ENCODE measurements at places on chromosomes 11 and 22.

GRCh38 chr22:37544955-37545702, 15.2 kb upstream of the CDC42EP1 start:
- peak; percentile 74 for DNase-seq

- no peak for DNase-seq
Observed at GRCh38 chr22:17113600-17113999, 7.6 kb downstream of the TMEM121B start.

DNA sequence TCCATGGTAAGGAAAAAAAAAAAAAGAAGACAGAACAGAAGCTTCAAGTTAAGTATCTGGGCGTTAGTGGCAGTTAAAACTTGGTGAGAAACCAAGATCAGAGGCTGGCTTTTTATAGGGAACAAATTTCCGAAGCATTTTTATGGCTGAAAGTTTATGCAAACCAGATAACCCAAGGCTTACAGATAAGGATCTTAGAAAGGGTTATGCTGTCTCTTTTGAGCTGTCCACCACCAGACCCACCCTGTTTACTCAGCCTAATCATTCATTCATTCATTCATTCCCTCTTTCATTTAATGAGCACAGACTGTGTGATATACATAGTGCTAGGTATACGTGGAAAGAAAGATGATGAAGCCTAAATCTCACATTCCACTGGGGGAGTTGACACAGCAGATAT, 89.5 kb downstream of the ME3 start:
- DNase-seq = no peak

GRCh38 chr11:95134491-95134890, 44.8 kb downstream of the ENDOD1 start:
- DNase-seq = peak; percentile 57

- DNase-seq = peak; percentile 36
Observed at GRCh38 chr11:23099256-23099655, 239.0 kb upstream of the CCDC179 start.

DNA sequence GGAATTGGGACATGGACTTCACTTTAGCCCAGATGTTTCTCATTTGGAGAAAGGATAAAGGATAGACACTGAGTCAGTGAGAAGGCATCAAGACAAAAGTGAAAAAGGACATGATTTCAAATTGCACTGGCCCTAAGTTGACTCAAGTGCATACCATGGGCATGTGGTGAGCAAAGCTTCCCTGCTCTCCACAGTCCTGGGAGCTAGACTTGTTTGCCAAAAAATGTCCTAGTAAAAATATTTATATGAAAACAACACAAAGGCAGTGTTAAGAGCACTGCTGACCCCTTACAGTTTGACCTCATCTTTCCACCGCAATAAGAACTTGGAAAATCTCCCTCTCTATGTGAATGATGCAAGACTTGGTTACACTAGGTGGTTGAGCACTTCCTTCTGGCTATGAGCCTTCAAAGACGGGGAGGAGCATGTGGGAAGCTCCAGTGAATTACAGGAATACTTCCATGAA, 46.5 kb upstream of the FIBIN start:
- DNase-seq = peak; percentile 100

- no peak for DNase-seq
Observed at GRCh38 chr11:78037056-78037455, 14.0 kb upstream of the KCTD14 start.

DNA sequence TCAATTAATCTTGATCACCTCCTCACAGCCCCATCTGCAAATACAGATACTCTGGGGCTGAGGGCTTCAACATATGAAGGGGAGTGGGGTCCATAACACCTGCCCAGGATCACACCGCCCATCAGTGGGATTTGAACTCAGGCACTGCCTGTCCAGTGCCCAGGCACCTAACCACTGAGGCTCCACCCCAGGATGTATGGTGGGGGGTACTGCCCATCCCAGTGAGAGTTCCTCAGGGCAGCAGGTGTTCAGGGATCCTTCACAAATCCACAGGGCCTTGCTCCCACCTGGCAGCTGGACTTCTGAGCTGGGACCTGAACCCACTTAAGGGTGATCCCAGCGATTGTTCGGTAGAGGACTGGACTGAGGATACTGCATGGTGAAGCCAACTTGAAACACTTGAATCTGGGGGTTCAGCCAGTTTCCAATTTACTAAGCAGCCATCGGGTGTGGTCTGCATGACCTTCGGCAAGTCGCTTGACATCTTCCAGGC, 33.3 kb downstream of the PRDM11 start:
- DNase-seq = no peak

DNA sequence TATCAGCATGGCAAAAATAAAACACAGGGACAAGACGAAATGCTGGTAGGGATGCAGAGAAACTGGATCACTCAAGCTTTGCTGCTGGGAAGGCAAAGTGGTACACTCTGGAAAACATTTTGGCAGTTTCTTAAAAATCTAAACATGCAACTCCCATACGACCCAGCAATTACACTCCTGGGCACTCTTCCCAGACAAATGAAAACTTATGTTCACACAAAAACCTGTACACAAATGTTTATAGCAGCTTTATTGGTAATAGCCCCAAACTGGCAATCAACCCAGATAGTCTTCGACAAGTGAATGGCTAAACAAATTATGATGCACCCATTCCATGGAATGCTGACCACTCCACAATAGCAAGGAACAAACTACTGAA, 35.8 kb upstream of the PRR5 start:
- no peak for DNase-seq

DNA sequence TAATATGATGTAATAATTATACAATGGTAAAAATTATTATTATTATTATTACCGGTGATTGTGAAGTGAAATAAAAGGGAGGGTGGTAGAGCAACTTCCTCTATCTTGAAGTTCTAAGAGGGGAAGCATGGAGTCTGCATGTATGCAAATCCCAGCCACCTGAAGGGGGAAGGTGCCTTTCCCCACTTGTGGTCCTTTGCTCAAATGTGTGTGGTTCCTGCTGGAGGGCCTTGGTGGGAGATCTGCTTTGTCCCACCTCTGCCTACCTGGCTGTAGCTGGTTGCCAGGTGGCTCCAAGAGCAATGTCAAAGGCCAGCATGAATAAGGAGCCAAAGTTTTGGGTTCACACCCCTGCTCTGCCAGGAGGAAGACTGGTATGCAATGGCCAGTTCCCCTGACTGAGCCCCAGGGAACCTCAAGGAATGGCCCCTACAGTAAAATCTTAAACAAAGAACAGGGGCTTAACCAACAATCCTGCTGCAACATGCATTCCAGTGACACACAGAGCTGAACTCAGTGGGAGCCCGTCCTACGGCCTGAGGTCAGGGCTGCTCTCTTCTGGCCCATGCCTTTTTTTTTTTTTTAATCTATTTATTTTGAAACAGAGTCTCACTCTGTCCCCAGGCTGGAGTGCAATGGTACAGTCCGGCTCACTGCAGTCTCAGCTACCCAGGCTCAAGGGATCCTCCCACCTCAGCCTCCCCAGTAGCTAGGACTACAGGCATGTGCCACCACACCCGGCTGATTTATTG, 8.5 kb downstream of the TMEM132A start:
- no peak for DNase-seq

DNA sequence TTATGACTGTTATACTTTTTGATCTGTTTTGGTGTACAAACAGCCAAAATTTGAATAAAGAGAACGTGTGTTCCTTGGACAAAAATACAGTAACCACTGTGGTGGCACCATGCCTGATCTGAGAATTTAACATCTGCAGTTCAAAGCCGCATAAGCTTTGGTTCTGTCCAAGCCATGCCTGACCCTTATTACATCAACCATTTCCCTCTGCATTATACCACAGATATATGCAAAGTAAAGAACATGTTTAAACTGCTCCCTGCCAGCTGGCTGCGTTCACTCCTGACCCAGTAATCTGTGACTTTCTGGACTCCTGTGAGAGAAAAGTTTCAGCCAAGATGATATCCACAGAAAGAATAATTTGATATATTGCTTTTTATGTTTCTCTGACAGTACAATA, 890.5 kb upstream of the ANO3 start:
- DNase-seq = no peak

GRCh38 chr22:20885557-20886323, 26.9 kb downstream of the SNAP29 start:
- peak; percentile 69 for DNase-seq

DNA sequence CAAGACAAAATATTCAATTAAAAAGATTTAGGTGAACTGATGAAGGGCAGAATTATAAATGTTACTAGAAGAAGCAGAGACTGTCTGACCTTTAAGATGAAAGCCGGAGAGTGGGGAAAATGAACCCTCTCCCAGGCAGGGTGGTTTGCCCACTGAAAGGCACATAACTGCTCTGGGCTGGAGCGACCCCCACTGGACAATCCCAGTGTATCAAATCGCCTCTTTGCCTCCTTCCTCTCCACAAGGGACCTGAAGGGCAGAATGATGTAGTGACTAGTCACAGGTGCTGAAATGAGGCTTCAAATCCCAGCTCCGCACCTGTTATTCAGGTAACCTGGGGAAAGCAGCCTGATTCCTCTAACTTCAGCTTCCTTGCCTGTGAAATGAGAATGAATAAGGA, 69.0 kb downstream of the EFCAB6 start:
- no peak for DNase-seq

DNA sequence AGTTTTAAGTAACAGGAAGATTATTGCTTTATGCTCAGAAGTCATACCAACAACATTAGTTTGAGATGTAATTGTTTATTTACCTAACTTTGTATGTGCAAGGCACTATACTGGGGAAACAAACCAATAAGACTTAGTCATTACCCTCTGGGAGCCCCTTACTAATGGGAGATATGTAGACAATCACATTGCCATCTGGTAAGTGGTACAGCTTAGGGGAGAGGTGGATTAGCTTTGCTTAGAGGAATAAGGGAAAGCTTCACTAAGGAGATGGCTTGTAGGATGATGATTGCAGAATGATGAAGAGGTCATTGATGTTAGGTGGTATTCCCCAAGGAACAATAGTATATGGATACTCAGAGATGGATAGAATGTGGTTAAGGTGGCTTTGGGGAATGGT, 17.5 kb downstream of the EMSY start:
- DNase-seq = no peak

DNA sequence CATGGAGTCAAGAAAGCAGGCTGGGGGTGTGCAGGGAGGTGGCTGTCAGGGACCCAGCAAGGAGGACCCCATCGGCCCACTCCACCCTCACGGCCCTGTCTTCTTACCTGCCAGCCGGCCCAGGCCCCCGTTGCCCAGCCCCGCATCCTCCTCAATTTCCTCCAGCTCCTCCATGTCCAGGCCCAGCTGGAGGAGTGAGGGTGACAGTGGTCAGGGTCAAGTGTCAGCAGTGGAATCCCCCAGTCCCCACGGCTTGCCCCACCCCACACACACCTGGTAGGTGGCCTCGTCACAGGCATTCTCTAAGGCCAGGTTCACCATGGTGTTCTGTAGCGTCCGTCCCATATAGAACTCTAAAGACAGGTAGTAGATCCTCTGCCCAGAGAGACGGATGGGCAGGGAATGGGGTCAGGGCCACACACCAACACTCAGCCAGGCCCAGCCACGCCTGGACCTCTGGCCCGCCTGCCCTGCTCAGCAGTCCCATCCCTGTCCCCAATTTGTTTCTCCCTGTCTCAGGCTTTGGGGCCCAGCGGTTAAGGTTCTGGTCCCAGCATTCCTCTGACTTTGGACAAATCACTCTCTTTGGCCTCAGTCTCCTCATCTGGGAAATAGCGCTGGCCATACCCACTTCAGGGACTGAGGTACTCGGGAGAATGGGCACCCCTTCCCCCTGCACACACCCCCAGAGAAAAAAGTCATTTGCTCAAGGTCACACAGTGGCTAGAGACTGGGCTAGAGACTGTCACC, 1.3 kb downstream of the PYGM start:
- no peak for DNase-seq

GRCh38 chr11:84899134-84899533, 728.0 kb downstream of the DLG2 start:
- peak; percentile 7 for DNase-seq

GRCh38 chr11:111135778-111136570, 109.6 kb upstream of the POU2AF2 start:
- DNase-seq = no peak

DNA sequence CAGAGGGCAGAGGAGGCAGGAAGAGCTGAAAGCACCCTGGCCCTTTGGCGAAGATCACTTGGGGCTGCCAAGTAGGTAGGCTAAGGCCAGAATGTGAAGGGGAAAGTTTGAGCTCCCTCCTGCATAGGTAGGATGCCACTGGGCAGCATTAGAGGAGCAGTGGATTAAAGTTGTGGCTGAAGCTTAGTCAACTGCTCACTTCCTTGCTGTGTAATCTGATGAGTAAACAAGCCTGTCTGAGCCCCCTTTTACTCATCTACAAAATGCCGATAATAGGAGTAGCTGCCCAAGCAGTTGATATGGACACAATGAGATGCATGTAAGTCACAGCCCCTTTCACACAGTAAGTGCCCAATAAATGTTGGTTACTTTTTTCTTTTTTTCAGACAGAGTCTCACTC, 216.4 kb downstream of the MN1 start:
- no peak for DNase-seq

DNA sequence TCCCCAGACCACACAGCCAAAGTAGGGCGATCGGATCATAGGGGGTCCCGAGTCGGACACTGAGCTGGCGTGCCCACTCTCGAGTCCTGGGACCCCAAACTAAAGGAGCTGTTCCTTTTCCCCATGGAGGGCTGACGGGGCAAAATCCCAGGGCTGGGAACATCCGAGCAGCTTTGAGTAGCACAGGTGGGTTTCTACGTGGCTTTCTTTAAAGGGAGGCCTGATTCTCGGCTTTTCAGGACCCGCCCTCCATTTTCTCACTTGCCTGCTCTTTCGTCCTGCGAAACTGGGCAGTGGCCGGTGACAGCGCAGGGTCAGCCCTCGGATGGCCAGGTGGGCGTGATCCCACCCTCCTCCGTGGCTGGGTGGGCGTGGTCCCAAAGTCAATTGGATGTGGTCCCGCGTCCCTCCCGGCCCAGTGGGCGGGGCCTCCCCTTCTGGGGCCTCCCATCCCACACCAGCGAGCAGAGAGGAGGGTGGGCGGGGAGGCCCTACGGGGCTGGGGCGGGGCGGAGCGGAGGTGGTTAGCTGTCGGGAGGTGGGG, 17.5 kb upstream of the TXNRD2 start:
- peak; percentile 51 for DNase-seq

DNA sequence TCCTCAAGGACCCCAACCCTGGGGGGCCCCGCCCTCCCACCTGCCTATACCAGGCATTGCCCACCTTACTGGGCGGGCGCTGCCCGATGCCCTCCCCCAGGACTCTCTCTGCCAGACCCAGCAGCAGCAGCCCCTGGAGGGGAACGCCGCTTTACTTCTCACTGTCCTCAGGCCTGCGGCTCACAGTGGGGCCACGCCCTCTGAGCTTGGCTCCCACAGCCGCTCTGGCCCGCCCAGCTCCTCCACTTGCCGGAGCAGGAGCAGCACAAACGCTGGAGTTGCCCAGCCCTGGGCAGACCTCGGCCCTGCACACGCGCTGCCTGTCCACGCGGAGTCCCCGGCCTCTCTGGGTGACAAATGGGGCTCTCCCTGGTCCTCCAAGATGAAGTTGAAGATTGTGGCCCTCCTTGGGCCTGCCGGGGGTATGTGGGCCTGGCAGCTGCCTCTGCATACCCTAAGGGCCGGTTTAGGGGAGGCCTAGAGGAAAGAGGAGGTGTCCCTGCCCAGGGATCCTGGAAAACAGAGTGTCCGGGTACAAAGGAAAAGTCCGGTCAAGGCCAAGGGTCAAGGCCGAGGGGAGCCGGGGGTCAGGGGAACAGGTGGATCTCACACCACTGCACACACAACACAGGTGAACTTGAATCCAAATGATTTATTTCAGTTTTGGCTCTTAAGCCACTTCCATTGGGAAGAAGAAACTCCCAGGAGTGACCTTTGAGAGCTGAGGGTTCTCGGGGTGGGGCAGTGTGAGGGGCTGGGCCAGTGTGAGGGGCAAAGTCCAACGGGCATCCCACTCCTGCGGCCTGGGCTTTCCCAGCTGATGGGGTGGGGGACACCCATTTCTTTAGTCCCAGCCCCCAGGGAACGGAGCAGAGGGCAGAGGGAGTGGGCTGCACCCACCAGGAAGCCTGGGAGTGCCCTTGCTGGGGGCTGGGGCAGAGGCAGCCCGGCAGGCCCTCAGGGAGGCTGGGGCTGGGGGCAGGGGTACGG, 674 bp upstream of the BAIAP2L2 start:
- no peak for DNase-seq
